HCEC 1CT (cell line): ENCODE measurements at places on chromosomes 2 and 18.

- DNase-seq = peak; percentile 47
Measured at GRCh38 chr2:12261986-12262680, 454.6 kb upstream of the TRIB2 start.

DNA sequence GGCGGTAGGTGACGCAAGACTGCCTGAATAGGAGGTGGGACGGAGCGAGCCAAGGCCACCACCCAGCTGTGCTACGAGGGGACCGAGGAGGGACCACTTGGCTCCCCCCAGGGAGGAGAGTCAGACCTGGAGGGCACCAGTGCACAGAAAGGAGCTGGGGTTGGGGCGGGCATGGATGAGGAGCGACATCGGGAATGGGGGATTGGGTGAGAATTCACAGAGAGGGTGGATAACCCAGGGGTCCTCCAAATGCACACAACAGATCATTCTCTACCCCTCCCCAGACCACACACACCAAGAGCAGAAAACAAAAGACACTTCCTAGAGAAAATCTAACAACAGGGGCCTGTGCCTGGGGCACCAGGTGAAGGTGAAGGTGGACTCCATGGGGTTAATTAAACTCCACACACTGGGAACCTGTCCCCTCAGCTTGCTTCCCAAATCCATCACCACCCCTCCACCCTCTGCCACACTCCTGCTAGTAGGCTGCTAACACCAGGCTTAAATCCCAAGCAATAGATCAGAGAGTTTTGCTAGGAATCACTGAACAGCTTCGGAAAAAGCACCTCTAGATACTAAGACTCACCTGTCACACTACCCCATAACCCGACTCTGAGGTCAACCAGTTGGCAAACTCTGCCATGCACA lies 274.6 kb downstream of the EIPR1 start:
- DNase-seq = no peak

GRCh38 chr2:176138923-176139660 lies 9.6 kb downstream of the HOXD8 start:
- no peak for DNase-seq

- peak; percentile 55 for DNase-seq
Measured at GRCh38 chr2:226211439-226211838, 588.2 kb downstream of the IRS1 start.

GRCh38 chr2:42084231-42084671 lies 36.4 kb downstream of the PKDCC start:
- DNase-seq = peak; percentile 88

GRCh38 chr2:151973901-151974199 lies 125.0 kb downstream of the CACNB4 start:
- peak; percentile 1 for DNase-seq

DNA sequence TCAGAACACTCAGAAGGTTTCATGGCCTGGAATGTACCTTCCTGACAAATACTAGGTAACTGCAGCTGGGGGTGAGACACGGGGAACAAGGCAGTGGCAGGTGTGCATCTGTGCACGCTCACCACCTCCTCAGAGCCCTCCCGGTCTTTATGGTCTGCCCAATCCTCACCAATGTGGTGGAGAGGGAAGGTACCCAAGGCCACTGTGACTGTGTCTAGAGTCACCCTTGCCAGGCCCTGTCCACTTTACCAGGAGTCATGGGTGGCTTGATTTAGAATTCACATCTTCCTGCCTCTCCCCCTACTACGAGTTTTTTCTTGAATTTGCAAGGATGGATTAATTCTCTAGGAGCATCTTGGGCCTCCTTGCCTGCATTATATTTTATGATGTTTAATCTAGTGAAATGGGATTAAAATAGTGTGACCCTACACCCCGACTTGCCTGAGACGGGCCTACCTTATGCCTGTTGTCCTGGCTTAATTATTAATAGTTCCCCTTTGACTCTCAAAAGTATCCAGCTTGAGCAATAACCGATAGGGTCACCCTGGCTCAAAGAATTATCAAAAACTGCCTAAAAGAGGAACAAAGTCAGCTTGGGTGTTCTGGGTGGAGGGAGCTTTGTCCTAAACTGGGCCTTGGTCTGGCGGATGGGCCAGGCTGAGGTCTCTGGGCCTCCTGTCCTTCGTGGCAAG lies 56.5 kb downstream of the ACAA2 start:
- DNase-seq = no peak

DNA sequence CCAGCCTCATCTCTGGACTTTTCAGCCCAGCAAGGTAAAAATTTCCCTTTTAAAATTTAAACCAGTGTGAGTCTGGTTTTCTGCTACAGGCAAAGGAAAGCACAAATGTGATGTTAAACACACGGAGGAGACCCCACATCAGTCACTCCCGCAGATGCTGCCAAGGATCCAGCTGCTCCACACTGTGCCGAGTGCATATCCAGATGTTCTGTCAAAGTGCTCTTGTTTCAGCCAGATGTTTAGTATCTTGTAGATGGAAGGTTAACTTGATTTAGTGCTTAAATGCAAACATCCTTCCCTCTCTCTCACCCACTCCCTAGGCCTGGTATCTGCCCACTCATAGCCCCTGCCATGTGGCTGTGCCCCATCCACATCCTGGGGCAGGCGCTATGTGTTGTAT lies 15.8 kb upstream of the ATOH8 start:
- DNase-seq = no peak

GRCh38 chr2:175414882-175415487 lies 233.5 kb upstream of the ATP5MC3 start:
- DNase-seq = peak; percentile 47

DNA sequence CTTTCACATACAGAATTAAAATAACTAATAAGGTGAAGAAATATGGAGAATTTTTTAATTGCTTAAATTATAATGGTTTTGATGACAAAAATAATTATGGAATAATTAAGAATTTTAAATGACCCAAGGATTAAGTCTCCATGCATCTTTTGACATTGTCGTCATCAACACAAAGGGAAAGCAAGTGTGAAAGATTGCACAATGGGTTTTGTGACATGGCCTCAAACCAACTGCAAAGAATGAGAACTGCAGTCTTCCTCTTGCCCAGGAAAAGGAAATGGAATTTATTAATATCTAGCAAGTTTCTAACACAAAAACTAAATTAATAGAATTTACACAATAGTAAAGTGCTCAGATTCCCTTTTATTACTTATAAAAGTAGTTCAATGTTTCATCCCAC lies 329.1 kb upstream of the PKDCC start:
- no peak for DNase-seq

- no peak for DNase-seq
Measured at GRCh38 chr2:102262216-102263129, 48.9 kb upstream of the IL1RL1 start.

DNA sequence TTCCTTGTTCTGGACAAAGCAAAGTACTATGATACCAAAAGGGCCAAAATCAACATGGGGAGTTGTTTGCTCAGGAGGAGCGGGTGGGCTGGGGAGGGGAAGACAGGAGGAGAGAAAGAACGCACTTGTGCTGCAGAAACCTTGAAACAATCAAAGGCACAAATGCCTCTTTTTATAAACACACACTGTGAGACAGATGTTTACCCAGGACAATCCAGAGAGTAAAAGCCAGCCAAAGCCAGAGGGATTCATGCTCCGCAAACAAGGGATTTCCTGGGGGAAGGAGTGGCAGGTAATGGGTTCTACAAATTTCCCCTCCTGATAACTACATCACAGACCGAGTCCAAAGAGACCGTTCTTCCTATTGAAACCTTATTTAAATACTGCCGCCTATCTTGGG lies 323.5 kb upstream of the SKOR2 start:
- DNase-seq = no peak

GRCh38 chr2:4914551-4914950 lies 777.6 kb upstream of the SOX11 start:
- DNase-seq = no peak

GRCh38 chr2:71223767-71224333 lies 3.1 kb downstream of the PAIP2B start:
- DNase-seq = peak; percentile 36

GRCh38 chr2:63950414-63950813 lies 68.8 kb downstream of the VPS54 start:
- no peak for DNase-seq

DNA sequence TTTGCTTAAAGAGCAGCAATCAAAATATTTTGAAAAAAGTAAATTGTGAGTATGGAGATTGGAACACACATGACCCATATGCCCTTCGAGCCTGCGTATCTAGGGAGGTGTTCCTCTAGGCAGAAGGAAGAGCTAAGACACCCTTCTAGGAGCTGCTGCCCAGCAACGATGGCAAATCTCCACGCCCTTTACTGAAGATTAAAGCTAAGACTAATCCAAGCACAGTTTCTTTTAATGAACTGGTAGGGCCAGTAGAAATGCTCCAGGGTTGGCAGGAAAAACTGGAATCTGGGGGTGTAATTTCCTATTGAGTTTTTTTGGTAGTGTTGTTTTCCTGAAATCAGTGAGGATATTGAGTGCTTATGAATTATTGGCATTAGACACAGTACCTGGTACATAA lies 712 bp upstream of the SERPINB13 start:
- no peak for DNase-seq

GRCh38 chr2:223222397-223222796 lies 170.4 kb downstream of the KCNE4 start:
- no peak for DNase-seq

GRCh38 chr2:180411661-180412060 lies 404.6 kb upstream of the CWC22 start:
- DNase-seq = no peak

DNA sequence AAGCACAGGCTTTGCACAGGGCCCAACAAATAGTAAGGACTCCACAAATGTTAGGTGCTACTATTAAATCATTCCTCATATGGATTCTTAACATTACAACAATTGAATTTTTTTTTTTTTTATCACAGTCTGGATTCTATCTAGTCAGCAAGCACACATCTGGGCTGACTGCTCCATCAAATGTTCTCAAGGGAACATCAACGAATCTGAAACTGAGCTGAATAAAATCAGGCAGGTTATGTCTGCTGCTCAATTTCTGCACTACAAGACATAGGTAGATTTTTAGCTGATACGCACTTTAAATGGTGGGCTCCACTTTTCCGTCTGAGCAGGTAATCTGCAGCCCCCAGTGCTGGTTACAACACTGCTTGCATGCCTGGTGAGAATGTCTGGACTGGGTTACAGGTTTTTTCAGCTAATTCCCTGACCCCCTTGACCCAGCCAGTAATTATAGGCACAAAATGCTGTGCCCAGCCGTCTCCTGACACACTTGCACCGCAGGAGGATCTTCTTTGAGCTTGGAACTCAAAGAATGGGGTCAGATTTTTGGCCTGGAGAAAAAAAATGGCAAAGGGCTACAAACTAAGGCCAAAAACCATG lies 44.6 kb downstream of the ADD2 start:
- no peak for DNase-seq

GRCh38 chr2:27198627-27199026 lies 13.2 kb upstream of the ATRAID start:
- no peak for DNase-seq

GRCh38 chr18:36372903-36373311 lies 75.4 kb downstream of the FHOD3 start:
- DNase-seq = peak; percentile 22

DNA sequence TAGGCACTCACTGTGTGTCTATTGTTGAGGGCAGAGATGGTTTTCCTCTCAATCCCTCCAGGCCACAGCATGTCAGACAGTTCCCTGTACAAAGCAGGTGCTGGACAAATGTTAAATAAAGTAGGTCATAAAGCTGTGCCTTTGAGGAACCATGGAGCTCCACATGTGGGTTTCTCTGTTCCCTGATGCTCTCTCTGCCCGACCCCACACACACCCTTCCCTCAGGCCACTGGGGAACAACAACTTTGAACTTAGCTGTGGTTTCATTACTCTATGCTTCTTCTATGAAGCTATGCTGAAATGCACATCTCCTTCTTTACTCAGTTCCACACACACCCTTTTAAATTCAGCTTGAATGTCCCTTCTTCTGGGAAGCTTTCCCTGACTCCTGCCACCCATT lies 415.3 kb downstream of the HRH4 start:
- no peak for DNase-seq

DNA sequence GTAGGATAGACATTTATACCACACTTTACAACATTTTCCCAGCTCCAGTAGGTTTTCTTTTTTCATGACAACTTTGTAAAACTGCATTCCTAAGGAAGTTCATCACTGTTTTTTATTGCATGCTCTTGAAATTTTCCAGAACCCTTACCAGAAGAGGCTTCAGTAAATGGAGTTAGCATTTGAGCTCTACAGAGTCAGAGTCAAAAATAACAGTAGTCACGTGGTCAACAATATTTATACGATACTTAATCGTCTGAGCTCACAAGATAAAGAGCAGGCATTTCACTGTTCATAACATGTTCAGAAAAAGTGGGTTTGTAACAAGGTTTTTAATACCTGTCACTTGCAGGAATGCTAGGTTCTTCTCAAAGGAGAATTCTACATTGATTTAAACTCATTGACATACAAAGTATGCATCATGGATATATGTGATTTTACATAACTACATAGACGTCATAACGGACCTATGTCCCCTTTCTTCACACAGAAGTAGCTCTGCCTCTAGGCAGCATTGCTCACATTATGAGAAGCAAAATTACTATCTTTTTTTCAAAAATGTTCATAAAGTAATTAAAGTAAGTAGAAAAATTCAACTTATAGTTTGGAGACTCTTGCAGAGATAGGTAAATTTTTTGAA lies 187.0 kb upstream of the COL3A1 start:
- peak; percentile 80 for DNase-seq

GRCh38 chr18:26546170-26546874 lies 2.0 kb downstream of the KCTD1 start:
- DNase-seq = no peak

GRCh38 chr2:12044857-12045256 lies 298.4 kb downstream of the LPIN1 start:
- no peak for DNase-seq

DNA sequence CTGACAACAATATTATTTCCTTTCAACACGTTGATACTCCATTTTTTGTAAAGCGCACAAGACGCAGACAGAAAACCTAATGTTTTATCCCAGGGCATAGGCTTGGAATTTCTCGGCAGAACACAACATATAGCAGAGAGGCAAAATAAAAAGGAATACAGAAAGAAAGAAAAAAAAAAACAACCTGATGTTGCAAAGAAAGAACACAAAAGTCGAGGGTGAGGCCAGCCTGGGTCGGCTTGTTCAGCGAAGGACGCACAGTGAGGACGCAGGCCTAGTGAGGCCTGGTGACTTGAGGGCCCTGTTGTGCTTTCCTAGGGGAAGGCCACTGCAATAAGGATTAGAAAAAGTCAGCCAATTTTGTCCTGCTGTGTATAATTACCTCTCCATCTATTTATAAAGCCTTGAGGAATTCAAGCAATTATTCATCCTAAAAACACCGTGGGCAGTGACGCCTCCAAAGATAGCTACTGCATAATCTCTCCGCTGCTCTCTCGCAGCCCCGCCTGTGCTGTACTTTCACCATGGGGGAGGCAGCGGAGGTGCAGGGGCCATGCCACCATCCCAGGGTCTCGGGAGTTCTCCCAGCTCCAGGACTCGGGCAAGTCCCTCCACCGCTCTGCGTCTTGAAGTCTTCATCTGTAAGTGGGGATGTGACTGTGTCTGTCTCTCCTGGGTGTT lies 61.9 kb upstream of the SH3RF3 start:
- no peak for DNase-seq

- DNase-seq = no peak
Measured at GRCh38 chr2:241150660-241151530, 628 bp downstream of the PPP1R7 start.

GRCh38 chr2:234304950-234305349 lies 191.9 kb downstream of the ARL4C start:
- DNase-seq = peak; percentile 54

- DNase-seq = no peak
Measured at GRCh38 chr2:84964406-84965191, 6.4 kb upstream of the KCMF1 start.
